ENCODE measurements at places on chromosomes 3 and 15.

DNA sequence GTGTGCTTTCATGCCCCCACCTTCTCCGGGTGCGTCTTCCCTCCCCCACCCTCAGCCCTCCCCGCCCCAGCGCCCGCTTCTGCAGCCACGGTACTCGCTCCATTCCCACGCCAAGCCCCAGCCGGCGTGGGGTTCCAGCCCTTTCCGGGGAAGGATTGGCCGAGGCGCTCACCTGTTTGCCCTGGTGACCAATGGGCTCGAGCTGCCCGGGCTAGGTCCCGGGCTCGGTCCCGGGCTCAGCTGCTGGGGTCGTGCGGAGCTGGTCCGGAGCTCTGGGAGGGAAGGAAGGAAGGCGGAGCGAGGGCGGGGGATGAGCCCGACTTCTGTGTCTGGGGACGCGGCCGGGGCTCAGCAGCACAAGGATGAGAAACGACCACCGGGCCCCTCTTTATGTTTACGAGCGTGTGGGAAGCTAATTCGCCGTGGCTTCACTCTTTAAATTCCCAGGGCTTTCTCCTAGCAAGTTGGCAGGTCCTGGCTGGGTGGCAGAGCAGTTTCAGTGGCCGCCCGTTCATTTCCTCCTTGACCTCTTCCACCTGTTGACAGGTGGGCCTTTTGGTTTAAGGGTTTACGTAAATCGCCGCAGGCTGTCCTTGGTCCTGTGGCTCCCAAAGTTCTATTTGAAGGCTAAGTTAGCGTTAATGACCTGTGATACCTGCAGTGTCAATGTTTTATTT is at the start of gene IGSF10:
Gene IGSF10 (minus strand): TSS at position 288 of the 677 bp plus-strand sequence. CDS start 2,352 bp downstream, outside the sequence.
- DNase-seq = no peak

DNA sequence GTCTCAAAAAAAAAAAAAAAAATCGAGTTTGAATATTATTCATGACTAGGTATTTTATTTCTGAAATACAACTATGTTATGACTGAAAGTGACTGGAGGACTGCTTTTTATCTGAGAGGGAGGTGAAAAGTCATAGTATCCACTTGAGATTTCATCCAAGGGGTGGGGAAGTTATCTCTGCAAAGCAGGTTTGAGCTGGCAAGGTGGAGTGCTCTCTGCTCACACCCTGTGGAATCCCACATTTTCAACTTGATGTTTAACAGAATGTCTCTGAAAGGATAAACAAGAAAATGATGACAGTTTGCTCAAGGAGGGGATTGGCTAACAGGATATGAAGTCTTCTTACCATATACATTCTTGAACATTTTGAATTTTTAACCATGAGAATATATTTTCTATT is 27.3 kb upstream of the SEC62 start:
- DNase-seq = no peak

- no peak for DNase-seq
These were observed 59.7 kb upstream of the CCDC50 start for GRCh38 chr3:191269289-191270085.

DNA sequence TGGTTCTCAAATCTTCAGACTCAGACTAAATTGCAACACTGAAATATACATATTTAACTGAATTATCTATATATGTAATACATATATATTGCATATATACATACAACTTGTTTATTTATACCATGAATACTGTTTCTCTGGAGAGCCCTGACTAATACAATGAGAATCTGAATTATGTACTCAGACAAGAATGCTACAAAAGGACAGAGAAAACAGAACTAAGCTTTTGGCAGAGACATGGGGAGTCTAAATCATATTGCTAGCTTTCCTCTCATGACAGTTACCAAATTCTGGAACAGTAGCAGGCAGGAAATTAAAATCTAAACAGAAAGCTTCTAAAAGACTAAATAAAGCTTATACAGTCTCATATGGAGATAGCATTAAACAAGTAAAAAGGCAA is 142.4 kb upstream of the KCNMB2 start:
- DNase-seq = no peak

GRCh38 chr15:93852761-93853160 is 378.6 kb upstream of the MCTP2 start:
- DNase-seq = no peak

DNA sequence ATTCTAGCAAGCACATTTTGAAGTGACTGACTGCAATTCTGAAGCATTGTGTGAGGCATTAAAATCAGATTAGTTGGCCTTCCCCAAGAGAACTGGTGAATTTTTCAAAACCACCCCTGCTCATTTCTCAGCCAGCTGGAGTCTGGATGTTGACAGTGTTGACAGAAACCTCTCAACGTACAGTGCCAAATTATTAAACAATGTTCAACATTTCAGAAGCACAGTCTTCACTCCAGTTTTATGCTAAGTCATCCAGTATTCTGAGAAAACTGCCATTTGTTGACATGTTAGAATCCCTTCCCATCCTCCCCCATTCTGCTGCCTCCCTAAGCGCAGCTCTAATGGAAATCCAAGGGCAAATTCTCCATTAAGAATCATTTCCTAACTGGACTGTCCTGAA is 369.3 kb upstream of the TRIM42 start:
- no peak for DNase-seq

GRCh38 chr15:91947293-91947679 is 93.8 kb downstream of the SLCO3A1 start:
- DNase-seq = peak; percentile 39

DNA sequence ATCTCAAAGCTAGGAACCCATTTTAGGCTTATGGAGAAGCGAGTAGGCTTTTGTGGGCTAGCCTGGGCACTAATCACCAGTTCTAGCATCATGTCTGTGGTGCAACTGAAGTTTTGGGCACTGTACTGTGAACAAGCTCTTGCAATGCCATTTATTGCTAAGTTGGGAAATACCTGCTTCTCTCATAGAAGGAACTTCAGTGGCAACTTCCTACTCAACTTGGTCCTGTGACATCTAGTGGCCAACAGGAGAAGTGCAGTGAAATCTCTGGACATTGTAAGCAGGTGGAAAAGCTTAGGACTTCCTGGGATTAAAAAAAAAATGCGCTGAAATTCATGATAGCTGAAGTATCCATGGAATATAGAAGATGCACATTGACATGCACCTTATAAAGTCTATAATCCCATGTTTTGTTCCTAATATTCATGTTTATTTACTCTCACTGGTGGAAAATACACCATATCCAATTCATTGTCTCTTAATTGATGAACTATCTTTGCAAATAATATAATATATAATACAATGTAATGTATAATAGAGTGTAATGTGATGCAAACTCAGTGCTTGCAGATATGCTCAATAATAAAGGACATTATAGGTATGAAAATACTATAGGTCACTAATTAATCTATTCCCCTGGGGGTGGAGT is 6.5 kb upstream of the ALDH1A3 start:
- DNase-seq = peak; percentile 60
